Left forelimb (tissue), 1 donor: ENCODE measurements at places on chromosomes 6 and 20.

GRCh38 chr6:96116674-96117073 lies 100.9 kb downstream of the FUT9 start:
- no peak for DNase-seq

DNA sequence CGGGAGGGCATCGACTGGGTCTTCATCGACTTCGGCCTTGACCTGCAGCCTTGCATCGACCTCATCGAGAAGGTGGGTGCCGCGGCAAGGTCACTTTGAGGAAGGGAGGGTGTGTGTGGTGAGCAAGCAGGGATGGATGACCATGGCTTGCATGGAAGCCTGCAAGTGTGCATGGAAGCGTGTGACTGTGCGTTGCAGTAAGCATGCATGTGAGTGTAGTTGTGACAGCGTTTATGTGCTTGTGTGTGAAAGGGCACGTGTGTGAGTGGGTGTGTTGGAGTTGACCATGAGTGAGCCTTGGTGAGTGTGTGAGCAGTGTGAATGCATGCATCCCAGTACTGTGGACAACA lies 32.5 kb downstream of the MYH7B start:
- DNase-seq: no peak

GRCh38 chr6:3739311-3739897 lies 12.1 kb downstream of the PXDC1 start:
- peak; percentile 53 for DNase-seq

DNA sequence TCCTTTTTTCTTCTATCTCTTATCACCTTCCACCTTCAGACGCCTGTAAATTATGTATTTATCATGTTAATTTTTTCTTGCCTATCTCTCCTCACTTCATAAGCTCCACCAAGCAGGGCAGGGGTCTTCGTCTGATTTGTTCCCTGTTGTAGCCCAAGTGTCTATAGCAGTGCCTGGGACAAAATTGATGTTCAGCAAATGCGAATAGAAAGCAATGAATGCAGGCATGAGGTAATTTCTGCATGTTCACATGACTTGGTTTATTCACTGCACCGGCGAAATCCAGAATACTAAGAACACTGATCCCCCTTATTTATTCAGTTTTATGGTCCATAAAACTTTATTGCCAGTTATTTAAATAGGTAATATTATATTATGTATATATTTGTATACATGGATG lies 162.1 kb downstream of the TBC1D7 start:
- DNase-seq: no peak

DNA sequence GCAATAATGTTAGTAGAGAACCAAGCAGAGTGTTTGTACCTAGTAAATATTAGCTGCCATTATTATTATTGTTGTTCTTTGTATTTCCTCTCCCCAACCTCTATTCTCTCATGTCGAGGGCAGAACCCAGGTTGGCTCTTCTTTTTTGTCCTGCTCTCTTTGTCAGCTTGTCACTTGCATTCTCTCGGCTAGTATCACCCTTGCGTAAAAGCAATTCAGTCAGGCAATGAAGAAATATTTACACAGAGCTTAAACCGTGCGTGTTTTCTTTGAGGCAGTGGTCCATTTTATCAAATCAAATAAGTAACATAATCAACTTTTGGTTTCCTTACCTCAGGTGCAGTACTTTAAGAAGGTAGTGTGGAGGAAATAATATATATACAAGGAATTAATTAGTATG lies 83.9 kb downstream of the TULP4 start:
- no peak for DNase-seq
